ENCODE measurements at places on chromosomes 6 and 20. TPM values are rescaled to one million over a fixed set of nuclear protein-coding genes. Genes with fewer than 3 reads are reported as not detected.

RFX6 gene
- total RNA-seq, result not detected

SERINC3 gene
- 82.8 TPM for total RNA-seq

NKX2-2 gene
- 0.82 TPM for total RNA-seq

PPARD gene
- 38.7 TPM for total RNA-seq

PRKN gene
- 5.1 TPM for total RNA-seq

SLC25A27 gene
- 4.7 TPM for total RNA-seq

OTOR gene
- 4.5 TPM for total RNA-seq

DNA sequence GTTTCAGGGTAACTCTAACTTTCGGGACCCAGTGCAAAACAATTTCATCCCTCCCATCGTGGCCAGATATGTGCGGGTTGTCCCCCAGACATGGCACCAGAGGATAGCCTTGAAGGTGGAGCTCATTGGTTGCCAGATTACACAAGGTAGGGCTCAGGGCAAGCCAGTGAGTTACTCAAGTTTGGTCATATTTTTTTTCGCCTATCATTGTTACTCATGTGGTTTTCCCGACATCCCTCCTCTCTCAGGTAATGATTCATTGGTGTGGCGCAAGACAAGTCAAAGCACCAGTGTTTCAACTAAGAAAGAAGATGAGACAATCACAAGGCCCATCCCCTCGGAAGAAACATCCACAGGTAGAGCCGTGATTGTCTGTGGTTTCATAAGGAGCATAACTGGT, 58.2 kb downstream of the DCBLD1 start:
- no peak overlapping the region for H3K27ac ChIP-seq
- no peaks in the 10 kb centered on the region for H3K27me3 ChIP-seq
- peaks cover 68% of the 10 kb centered on the region for H3K36me3 ChIP-seq
- no peak overlapping the region for H3K4me3 ChIP-seq
- H3K4me1 ChIP-seq, result peaks cover 23% of the 10 kb centered on the region

- peak; percentile 19 for DNase-seq
- no peaks in the 10 kb centered on the region for H3K36me3 ChIP-seq
- H3K4me1 ChIP-seq, result peaks cover 30% of the 10 kb centered on the region
- peak overlapping the region; percentile 96 for H3K27ac ChIP-seq
- H3K27me3 ChIP-seq, result peaks cover 2% of the 10 kb centered on the region
Measured at GRCh38 chr6:1904466-1904799, 294.7 kb downstream of the FOXC1 start.

DNA sequence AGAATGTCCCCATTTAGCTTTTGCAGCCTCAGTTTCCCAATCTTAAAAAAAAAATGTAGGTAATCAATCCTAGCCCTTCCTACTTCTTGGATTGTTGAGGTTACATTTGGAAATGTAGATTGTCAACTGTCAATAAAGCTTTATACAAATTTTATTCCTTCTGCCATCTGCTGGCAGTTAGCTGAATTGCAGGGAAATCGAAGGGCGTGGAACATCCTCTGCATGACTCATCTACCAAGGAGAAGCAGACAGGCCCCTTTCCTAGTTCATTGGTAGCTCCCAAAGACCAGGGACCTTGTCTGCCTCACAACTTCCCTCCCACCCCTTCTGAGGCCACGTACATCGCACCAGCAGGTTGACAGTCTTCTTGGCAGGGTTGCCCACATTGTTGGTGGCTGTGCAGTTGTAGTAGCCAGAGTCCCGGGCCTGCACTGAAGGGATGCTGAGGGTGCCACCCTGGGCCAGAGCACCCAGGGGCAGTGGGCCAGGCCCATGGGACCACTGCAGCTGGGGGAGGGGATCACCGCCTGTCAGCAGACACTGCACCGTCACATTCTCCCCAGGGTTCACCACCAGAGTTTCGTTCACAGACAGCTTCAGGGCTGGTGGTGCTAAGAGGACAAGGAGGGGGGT, 43.6 kb downstream of the MDGA1 start:
- H3K36me3 ChIP-seq, result peaks cover 5% of the 10 kb centered on the region
- H3K27me3 ChIP-seq, result peaks cover 14% of the 10 kb centered on the region
- DNase-seq, result peak; percentile 30

GRCh38 chr6:39793516-39793915, 1.3 kb downstream of the DAAM2 start:
- no peak overlapping the region for H3K4me3 ChIP-seq
- DNase-seq, result no peak
- no peak overlapping the region for H3K27ac ChIP-seq
- H3K27me3 ChIP-seq, result peaks cover 4% of the 10 kb centered on the region

DNA sequence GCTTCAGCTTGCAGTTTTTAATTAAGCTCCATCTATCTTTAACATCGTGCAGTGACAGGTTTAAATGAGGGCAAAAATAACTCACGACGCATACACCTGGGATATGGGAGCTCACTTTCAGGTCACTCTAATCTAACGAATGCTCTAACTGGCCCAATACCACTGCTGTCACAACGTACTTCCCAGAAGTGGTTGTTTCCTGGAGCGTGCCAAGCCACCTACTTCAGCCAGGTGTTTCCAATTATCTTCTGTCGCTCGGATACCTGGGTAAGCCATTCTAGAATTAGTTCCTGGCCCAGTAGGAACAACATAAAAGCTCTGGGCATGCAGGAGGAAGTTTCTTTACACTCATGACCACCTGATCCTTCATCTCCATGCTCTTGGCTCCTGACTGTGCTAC, 147.4 kb downstream of the FOXC1 start:
- peaks cover 4% of the 10 kb centered on the region for H3K4me1 ChIP-seq
- no peak overlapping the region for H3K27ac ChIP-seq
- DNase-seq, result no peak
- H3K36me3 ChIP-seq, result no peaks in the 10 kb centered on the region
- peaks cover 4% of the 10 kb centered on the region for H3K27me3 ChIP-seq

- no peaks in the 10 kb centered on the region for H3K36me3 ChIP-seq
- H3K4me1 ChIP-seq, result peaks cover 4% of the 10 kb centered on the region
- peaks cover 7% of the 10 kb centered on the region for H3K27me3 ChIP-seq
- no peak overlapping the region for H3K4me3 ChIP-seq
Measured at GRCh38 chr20:63127700-63128364, 88.1 kb downstream of the YTHDF1 start.

DNA sequence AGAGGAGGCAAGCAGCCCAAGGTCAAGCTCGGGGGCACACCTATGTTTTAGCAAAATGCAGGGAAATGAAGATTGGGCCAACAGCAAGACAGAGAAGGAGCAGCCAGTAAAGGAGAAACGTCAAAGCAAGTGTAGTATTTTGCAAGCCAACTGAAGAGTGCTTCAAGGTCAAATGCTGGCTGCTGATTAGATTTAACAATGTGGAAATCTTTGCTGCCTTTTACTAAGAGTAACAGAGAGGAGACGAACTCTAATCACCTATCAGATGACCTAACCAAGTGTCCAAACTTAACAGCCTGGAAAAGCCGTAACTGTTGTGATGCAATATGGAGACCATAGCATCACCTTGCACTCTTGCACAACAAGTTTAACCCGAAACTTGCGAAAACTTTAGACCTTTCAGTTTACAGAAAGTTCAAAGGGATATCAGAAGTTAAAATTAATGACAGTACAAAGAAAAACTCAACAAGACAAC, 30.4 kb downstream of the AKIRIN2 start:
- H3K27ac ChIP-seq, result no peak overlapping the region
- no peaks in the 10 kb centered on the region for H3K27me3 ChIP-seq
- peaks cover 14% of the 10 kb centered on the region for H3K4me1 ChIP-seq
- no peak for DNase-seq

DNA sequence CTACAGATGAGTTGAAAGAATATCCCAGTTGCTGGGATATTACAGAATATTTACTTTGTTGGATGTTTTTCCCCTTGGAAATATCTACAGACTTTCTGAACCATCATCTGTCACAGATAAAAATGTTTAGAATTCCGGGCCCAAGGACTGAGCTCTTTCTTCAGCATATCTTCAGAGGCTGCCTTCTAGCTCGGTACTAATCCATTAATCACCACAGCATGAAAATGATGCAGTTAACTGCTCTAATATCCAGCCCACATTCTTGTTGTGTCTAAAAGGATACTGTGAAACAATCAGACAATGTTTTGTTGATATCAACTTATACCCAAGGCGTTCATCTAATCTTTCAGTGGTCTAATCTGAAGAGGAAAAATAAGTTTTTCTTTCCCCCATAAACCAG, 247.4 kb downstream of the TBC1D32 start:
- no peak overlapping the region for H3K27ac ChIP-seq
- no peak for DNase-seq
- H3K27me3 ChIP-seq, result no peaks in the 10 kb centered on the region
- no peaks in the 10 kb centered on the region for H3K4me1 ChIP-seq

- no peak overlapping the region for H3K27ac ChIP-seq
- H3K4me1 ChIP-seq, result peaks cover 27% of the 10 kb centered on the region
- H3K4me3 ChIP-seq, result no peak overlapping the region
Measured at GRCh38 chr20:44079291-44079690, 107.7 kb downstream of the JPH2 start.

- no peaks in the 10 kb centered on the region for H3K4me1 ChIP-seq
- H3K4me3 ChIP-seq, result no peak overlapping the region
- H3K27ac ChIP-seq, result no peak overlapping the region
- no peak for DNase-seq
- H3K36me3 ChIP-seq, result no peaks in the 10 kb centered on the region
Measured at GRCh38 chr20:61801857-61802442, 263.7 kb downstream of the TAF4 start.

DNA sequence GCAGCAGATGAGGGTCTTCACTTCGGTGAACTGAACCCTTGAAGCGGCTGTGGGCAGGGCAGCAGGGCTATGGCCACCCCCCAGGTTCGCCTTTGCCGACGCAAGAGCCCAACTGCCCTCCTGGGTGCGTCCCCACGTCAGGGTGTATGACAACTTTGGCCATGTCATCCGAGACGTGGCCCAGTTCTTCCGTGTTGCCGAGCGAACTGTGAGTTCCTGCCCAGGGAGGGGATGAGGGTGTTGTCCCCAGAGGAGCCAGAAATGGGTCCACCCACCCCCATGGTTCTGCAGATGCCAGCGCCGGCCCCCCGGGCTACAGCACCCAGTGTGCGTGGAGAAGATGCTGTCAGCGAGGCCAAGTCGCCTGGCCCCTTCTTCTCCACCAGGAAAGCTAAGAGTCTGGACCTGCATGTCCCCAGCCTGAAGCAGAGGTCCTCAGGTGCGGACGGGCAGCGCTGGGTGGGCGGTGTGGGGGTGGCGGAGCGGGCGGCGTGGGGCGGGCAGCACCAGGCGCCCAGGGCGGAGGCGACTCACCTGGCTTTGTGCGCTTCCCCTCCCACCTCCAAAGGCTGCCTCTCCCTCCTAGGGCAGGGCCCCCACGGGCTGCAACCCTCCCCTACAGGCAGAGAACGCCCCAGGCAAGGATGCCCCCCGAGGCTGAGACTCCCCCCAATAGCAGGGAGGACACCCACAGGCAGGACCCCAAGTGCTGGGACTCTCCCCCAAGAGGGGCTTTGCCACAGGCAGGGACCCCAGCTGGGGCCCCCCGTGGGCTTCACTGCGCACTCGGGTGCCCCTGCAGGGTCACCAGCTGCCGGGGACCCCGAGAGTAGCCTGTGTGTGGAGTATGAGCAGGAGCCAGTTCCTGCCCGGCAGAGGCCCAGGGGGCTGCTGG, 6.2 kb upstream of the TNFRSF6B start:
- peaks cover 7% of the 10 kb centered on the region for H3K27me3 ChIP-seq
- peaks cover 3% of the 10 kb centered on the region for H3K4me1 ChIP-seq
- no peak overlapping the region for H3K27ac ChIP-seq
- no peak for DNase-seq
- no peak overlapping the region for H3K4me3 ChIP-seq
- peaks cover 4% of the 10 kb centered on the region for H3K36me3 ChIP-seq

- no peaks in the 10 kb centered on the region for H3K36me3 ChIP-seq
- H3K4me3 ChIP-seq, result no peak overlapping the region
- no peaks in the 10 kb centered on the region for H3K27me3 ChIP-seq
- peak; percentile 4 for DNase-seq
- H3K4me1 ChIP-seq, result no peaks in the 10 kb centered on the region
- no peak overlapping the region for H3K27ac ChIP-seq
Measured at GRCh38 chr6:145245119-145245518, 490.2 kb downstream of the EPM2A start.

- H3K4me1 ChIP-seq, result no peaks in the 10 kb centered on the region
- H3K36me3 ChIP-seq, result peaks cover 4% of the 10 kb centered on the region
Measured at GRCh38 chr6:26141378-26141904, 54.2 kb downstream of the HFE start.

DNA sequence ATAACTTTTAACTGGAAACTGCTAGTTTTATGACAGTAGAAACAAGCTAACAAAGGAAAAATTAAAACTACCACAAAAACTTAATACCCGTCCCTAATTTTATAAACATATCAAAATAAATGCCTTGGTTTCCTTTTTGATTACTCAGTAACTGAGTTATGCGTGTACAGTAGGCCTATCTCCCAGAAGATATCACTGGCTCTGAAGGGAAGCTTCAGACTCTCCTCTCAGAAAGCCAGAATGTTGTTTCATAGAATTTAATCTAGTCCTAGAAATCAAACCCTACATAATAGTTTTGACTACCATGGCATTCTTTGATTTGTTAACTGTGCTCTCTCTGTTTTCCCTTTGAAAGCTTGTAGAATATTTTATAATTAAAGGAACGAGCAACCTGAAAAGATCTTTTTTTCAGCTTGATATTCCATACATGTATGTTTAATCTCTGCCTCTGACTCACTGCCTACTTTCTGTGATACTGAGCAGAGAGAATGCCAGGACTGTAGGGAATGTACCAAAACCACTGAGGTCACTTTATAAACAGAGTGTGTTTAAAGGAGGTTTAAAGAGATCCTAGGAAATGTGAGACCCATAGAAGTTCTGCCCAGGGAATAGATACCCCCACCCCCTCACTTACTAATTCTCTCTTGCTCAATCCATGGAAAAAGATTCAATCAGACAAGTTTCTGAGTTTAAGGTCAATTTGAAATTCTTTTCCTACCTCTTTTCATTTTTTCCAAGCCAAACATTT, 311.5 kb downstream of the HDGFL1 start:
- H3K4me1 ChIP-seq, result peaks cover 44% of the 10 kb centered on the region
- H3K27me3 ChIP-seq, result no peaks in the 10 kb centered on the region
- H3K4me3 ChIP-seq, result no peak overlapping the region
- H3K27ac ChIP-seq, result peak overlapping the region; percentile 39

DNA sequence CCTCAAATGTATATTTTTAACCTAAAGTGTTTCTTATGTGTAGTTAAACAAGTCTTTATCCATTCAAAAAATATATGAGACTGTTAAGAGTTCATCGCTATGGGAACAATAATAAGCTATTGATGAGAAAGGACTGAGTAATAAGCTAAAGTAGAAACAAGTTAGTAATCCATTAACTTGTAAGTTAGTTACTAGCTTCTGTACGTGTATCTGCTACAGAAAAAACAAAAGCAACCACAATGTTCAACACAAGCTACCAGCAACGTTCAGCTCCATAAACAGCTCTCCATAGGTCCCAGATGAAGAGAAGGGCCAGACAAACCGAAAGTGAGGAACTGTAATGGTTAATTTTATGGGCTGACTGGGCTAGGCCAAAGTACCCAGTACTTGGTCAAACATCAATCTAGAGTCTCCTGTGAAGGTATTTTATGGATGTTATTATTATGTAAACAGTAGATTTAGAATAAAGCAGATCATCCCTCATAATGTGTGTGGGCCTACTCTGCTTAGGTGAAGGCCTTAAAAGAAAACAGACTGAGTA, 33.8 kb upstream of the FAM135A start:
- H3K4me1 ChIP-seq, result peaks cover 9% of the 10 kb centered on the region
- no peak overlapping the region for H3K4me3 ChIP-seq
- DNase-seq, result no peak
- peaks cover 2% of the 10 kb centered on the region for H3K27me3 ChIP-seq
- H3K27ac ChIP-seq, result no peak overlapping the region
- H3K36me3 ChIP-seq, result no peaks in the 10 kb centered on the region

- no peaks in the 10 kb centered on the region for H3K36me3 ChIP-seq
- H3K4me3 ChIP-seq, result no peak overlapping the region
- H3K4me1 ChIP-seq, result peaks cover 2% of the 10 kb centered on the region
- peak; percentile 39 for DNase-seq
Measured at GRCh38 chr6:2505624-2506023, 245.1 kb downstream of the MYLK4 start.

- no peaks in the 10 kb centered on the region for H3K4me1 ChIP-seq
- H3K36me3 ChIP-seq, result no peaks in the 10 kb centered on the region
- H3K4me3 ChIP-seq, result no peak overlapping the region
- no peak for DNase-seq
- no peak overlapping the region for H3K27ac ChIP-seq
Measured at GRCh38 chr6:78749326-78749725, 118.0 kb upstream of the IRAK1BP1 start.
